ENCODE measurements at places on chromosomes 1 and 21.
A peak's percentile ranks its signal among the peaks of the same experiment; 100 is the strongest.

- no peak for DNase-seq
Observed at GRCh38 chr1:31574749-31575368, 1.5 kb upstream of the TINAGL1 start.

GRCh38 chr1:195373856-195374255 lies 1234.4 kb downstream of the KCNT2 start:
- DNase-seq = no peak

- no peak for DNase-seq
Observed at GRCh38 chr21:26227130-26227529, 56.6 kb upstream of the APP start.

DNA sequence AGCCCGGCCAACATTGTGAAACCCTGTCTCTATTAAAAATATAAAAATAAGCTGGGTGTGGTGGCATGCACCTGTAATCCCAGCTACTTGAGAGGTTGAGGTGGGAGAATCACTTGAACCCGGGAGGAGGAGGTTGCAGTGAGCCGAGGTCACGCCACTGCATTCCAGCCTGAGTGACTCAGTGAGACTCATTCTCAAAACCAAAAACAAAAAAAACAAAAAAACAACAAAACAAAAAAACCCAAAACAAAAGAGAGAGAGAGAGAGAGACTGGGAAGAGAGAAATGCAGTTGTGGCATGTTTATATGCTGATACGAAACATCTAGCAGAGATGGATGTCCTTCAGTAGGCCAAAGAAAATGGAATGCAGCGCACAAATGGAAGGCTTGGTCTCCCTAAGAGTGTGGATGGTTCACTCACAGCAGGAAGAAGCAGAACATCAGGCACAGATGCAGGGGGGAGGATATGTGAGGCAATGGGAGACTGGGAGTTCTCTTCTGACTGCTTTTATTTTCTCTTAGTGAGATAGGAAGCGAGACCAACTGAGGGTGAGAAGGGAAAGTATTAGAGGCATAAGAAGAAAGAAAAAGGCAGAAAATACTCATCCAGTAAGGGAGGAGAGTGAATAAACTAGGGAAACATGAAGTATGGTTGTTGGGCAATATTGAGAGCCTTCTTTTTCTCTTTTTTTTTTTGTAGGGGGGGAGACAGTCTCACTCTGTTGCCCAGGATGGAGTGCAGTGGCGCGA lies 16.0 kb downstream of the THEM4 start:
- DNase-seq = no peak

DNA sequence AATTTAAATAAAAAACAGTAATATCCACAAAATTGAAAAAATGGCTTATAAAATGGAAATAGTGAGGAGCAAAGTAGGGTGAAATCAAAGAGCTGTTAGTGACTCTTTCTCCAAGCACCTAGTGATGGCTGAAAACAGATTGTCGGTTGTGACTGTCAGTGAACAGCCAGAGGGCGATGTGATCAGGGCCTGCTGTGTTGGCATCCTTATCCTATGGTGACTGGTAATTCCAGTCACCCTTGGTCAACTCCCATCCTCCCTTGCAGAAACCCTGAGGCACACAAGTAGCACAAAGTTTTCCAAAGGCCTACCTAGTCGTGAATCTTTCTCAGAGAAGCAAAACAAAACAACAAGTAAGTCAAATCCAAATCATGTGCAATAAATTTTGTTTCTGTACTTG lies 599.8 kb upstream of the CXADR start:
- no peak for DNase-seq

DNA sequence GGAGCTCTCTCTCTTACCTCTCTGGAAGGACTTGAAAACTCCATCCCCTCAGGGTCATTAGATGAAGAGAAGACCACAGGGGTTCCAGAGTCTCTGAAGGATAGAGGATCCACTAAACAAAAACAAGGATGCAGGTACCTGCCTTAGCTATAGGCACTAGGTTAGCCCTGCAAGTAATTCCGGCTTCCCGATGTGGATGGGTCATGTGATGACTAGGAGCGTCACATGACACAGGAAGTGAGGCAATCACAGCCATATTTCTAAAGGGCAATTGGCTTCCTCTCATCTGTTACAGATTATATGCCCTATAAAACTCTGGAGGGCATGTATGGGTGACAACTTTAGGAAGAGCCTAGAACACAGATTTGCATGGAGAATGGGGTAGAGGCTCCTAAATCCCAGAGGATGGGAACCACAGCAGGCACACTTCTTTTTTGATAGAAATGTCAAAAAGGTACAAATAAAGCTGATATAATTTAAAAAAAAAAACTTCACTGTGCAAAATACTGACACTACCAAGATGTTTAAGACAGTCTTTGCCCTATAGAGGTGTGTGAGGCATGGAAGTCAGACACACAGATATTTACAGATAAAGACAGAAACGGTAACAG lies 14.1 kb downstream of the ENTREP3 start:
- peak; percentile 44 for DNase-seq

DNA sequence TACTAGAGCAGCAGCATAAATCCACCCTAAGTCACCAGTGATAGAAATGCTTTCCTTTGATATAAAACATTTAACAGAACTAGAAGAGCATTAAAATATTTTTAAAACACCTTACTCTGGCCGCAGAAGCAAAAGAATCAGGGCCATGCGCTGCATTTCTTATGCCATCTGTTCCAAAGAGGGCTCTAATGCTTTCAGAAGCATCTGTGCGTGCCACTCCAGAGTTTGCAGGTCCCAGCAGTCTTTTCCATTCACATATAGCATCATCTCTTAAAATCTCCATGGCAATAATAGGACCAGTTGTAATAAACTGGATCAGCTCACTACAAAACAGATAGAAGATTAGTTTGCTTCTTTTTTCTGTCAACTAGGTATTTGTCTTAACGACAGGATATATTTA lies 69.2 kb downstream of the NME7 start:
- no peak for DNase-seq

All from activated T-helper 1 cell treated with anti-CD3 and anti-CD28 coated beads, Interleukin-2, amount 50 U/mL, for 16 hours (primary cell).